ENCODE measurements at places on chromosomes 2 and 18.

GRCh38 chr2:15042801-15043217 lies 410.3 kb downstream of the LRATD1 start:
- DNase-seq, result peak; percentile 87

DNA sequence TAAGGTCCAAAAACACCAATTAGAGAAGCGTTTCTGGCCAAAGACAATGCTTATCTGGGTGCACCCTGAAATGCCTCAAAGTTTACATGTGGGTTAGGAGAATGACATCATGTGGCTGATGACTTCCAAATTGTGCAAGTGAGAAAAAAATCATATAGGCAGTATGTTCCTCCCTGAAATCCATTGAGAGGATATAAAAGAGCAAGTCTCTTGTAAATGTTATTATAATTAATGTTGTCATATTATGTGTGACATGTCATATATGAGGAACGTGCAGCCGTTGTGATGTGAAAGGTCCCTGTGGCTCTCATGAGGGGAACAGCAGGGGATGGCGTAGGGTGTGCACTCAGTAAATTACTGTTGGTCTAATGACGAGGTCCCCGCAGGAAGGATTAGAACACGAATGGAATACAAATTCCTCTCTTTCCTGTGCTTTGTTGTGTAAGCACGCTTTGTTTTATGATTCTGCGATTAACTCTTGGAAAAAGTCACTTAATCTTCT lies 290.8 kb downstream of the PRKCE start:
- peak; percentile 43 for DNase-seq

GRCh38 chr2:142535311-142535710 lies 342.2 kb upstream of the KYNU start:
- DNase-seq, result no peak

DNA sequence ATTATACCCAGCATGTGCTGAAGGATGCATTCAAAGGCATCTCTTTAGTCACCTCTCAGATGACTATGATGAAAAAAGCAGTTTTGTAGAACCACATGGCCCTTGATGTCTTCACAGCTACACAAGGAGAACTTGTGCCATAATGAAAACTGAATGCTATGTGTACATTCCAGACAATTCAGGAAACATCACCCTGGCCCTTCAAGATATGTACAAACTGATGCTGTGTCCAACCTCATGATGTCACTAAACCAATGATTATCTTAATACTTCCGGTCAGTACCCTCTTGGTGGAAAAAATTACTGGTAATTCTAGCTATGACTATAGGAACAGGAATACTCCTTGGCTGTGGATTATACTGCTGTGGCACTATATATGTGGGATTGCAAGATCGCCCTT lies 20.0 kb downstream of the DUSP11 start:
- no peak for DNase-seq

- DNase-seq, result no peak
Measured at GRCh38 chr2:40213619-40214018, 238.3 kb downstream of the SLC8A1 start.

- DNase-seq, result no peak
Measured at GRCh38 chr2:239429473-239430350, 28.9 kb upstream of the HDAC4 start.

DNA sequence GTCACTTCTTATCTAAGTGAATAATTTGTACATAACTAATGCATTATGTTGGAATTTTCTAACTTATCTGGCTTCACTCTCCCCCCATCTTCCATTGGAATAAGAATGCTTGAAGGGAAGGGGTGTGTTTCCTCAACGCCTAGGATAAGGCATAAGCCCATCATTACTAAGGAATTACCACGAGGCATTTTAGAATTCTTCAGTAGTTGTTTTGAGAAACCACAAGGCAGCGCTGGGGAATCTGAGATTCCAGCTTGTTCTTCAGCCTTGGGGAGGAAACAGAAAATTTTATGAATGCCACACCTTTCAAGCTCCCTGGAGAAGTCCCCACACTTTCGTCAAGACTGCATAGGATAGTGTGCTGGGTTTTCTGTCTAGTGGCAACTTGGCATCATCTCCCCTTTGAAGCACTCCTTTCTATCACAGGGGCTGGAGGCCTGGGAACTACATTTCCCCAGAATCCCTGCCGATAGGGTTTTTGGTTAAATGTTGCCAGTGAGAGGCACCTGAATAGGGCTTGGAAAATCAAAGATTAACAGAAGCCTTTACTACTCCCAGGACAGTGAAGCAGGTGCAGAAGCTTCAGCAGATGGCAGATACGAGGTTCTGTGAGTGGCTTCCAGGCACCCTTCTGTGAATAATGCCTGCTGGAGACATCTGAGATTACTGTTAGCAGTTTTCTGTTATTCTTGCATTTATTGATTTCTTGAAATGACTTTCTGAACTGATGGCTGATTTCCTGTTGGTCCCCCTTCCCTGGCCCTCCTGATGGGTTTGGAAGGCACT lies 192.7 kb upstream of the REV1 start:
- DNase-seq, result no peak

GRCh38 chr2:220053919-220054318 lies 426.5 kb downstream of the SLC4A3 start:
- DNase-seq, result no peak
